ENCODE measurements at places on chromosomes 2 and 18.

DNA sequence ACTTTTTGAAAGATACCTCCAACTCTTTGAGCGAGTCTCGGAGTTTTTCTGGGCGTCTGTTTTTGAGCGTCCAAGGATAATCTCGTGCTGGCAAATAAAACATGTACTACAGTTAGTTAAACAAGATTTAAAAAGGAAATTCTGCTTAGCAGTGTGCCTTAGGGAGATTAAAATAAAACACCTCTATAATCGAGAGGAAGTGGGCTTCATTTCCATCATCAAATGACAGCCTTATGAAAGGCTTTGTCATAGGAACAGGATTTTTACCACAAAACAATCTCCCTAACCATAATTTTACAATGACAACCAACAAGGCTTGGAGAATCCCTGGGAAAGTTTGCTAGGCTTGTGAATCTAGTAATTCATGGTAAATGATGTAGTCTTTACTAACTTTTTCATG is 103.4 kb downstream of the WDPCP start:
- DNase-seq: no peak

DNA sequence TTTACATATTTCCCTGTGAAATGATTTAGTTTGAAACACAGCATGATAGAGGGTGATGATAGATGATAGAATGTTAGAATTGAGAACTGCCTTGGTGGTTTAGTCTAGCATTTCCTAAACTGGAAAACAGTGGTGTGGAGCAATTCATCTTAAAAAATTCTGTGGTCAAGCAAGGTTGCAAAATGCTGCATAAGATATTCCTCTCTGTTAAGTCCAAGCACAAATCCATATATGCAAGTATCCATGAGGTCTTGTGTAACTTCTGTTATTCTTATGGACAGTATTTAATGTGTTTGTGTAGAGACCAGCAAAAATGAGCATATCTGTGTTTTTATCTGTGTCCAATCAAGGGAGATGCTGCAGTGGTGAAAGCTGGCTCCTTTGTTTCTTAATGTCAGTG is 30.0 kb downstream of the CPS1 start:
- DNase-seq: no peak

DNA sequence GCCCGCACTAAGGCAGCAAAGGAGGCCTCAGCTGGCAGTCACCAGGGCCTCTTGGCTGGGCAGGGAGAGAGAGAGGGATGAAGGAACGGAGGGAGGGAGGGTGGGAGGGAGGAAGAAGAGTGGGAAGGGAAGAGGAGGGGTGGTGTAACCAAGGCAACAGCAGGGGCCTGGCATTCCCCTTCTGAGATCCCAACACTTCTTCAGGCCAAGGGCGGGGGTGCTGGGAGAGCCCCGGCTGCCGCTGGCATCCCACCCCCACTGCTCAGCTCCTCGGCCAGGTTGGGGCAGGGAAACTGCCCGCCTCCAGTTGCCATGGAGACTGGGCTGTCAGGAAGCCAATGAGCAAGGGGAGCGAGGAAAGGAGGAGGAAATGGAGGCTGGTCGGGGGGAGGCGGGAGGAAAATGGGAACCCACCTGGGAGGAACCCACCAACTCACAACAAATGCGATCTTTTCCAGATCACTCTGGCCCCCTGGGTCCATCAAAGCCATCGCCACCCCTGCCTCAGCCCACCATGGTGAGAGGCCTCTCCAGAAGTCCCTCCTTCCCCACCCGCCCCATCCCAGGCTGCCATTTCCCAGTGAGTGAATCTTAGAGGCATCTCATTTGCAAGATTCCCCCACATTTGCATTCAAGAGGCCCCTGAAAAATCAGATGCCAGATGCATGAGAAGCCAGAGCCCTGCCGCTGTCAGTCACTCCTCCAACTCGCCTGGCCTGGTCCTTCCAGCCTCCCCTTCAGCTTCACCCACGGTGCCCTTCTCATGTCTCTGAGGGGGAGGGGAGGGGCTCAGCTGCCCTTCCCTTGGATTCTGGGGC is 12.4 kb downstream of the SH2D6 start:
- no peak for DNase-seq

- no peak for DNase-seq
Measured at GRCh38 chr18:3305933-3306332, 44.0 kb downstream of the MYL12B start.

DNA sequence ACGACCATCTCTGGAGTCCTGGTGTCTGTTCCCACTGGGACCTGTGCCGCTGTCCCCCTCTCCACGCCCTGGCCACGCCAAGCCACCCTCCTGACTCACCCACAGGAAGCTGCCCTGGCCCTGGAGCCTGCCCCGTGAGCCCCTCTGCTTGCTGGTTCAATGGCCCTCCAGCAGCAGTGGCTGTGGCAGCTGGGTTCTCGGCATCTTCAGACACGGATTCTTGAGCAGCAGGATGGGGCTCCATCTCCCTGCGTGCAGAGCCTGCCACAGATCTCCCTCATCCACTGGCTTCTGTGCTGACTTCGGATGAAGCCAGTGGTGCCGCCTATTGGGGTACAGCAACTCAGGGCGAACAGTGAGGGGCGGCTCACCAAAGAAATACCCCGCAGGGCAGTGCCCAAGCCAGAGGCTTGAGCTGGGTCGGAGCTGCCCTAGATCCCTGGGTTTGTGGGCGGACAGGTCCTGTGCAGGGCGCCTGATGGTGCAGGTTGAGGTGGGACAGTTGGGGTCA is 14.0 kb downstream of the CAPN10 start:
- DNase-seq: no peak

- DNase-seq: no peak
Measured at GRCh38 chr2:195600778-195601177, 56.2 kb upstream of the SLC39A10 start.

DNA sequence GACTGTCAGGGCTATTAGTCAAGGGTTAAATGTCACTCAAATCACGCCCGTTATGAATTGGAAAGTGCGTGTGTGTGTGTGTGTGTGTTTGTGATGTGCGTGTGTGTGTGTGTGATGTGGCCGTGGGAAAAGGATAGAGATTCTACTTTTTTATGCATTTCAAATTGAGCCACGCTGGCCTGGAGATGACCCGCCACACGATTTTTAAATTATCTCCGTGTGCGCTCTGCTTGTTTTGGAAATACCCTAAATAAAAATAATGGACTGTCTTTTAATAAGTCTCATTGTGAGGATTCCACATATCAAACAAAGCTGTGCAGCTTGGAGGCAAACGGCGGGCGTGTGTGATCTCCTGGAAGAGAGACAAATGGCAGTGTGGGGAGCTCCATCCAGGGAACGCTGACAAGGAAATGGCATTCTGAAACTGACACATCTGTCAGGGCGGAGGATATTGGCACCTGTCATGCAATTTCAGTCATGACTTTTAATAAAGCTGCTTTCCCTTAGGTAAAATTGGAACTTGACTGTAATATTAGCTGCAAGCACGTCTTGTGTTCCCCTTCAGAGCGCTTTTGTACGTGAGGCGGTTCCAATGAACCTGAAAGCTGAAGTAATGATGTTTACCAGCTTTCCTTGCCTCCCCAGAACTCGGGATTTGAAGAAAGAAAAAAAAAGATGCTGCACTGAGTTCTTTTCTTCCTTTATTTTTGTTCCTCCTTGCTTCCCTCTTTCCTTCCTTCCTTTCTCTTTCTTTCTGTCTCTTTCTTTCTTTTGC is 381.8 kb upstream of the SMIM21 start:
- DNase-seq: no peak

- no peak for DNase-seq
Measured at GRCh38 chr2:166499281-166499680, 5.2 kb upstream of the SCN7A start.

DNA sequence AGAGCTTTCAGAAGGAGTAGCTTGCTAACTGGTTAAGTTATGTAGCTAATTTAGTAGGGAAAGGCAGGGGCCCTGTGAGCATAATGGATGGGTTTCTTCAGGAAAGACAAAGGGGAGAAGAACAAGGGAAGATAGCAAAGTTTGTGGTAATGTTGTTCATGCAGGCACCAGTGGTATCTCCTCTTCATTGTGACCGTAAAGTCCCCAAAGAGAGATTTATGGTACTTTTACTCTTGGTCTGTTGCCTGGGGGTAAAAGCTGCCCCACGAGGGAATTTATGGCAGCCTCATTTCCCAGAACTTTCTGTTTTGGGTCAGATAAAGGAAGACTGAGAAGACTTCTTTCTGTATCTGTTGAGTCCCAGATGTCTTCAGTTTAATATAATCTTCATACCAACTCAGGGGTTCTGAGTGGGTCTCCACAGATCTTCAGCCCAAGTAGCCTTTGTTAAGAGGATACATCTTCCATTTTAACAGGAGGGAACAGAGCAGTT is 27.5 kb downstream of the MALT1 start:
- DNase-seq: no peak

DNA sequence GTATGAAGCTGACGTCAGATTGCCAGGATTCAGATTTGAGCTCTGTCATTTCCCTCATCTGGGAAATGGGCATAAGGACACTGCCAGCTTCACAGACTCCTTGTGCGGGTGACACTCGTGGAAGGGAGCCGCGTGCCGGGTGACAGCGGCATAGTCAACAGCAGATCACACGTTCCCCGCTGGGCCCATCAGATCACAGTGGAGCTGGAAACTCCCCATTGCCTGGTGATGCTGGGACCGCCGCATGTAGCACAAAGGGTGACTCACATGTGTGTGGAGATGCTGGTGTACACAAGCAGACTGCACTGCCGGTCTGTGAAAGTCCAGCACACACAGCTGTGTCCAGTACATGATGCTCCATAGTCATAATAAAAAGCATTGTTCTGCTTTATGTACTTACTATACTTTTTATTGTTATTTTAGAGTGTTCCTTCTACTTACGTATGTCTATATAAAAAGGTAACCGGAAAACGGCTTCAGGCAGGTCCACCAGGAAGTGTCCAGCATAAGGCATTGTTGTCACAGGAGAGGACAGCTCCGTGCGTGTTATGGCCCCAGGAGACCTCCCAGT is 31.8 kb downstream of the SALL3 start:
- no peak for DNase-seq

DNA sequence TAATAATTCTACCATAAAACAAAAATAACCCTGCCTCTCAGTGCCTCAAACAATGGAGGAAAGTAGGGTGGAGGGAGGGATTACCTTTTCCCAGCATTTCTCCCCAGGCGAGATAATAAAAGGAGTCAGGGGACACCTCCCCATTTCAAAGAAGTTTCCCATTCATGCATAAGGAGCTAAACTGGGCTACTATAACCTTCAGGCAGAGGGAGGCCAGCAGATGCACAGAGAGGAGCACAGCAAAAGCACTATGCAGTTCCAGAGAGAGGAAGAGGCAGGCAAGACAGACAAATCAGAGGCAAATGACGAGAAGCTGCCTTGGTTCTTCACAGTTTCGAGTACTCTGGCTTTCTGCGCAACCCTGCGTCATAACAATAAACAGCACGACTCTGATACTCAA is 17.4 kb downstream of the CFAP210 start:
- DNase-seq: no peak

DNA sequence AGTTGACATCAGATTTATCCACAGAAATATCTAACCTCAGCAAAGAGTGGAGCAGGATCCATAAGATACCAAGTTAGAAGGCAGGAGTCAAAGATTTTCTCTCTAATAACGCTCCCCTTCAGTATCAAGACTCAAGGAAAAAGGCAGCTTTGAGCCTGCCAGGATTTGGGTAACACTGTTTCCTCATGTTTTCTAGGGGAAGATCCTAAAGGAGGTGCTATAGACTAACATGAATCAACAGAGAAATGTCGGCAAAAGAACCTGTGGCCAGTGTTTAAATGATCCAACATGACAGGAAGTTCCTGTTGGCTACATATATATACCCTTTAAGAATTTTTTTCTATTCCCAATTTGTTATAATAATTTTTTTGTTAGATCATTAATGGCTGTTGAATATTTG is 402.3 kb downstream of the TGIF1 start:
- DNase-seq: no peak

DNA sequence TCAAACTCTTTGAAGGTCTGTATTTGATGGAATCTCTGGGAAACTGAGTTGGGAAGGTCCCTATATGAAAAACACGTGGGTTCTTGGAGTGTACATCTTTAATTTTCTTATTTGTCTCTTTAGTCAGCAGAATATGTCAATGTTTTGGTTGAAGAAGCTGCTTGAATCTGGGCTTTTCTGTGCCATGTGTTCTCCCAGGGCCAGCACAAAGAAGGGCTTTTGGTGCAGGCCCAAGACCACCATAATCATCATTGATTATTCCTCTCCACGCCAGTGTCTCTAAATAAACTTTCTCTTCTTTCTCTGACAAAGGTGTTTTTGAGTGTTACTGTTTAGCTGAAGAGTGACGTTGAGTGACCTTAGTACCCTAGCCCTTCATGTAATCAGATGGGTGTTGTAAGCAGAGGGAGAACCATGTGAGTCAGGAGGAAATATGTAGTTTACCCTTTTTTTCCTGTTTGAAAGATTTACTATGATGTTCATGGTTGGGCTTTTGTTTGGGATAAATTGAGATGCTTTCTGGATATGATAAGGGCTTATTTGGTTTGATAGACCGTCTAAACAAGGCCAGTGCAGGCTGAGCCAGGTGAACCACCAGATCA is 11.6 kb upstream of the TNP1 start:
- DNase-seq: no peak

DNA sequence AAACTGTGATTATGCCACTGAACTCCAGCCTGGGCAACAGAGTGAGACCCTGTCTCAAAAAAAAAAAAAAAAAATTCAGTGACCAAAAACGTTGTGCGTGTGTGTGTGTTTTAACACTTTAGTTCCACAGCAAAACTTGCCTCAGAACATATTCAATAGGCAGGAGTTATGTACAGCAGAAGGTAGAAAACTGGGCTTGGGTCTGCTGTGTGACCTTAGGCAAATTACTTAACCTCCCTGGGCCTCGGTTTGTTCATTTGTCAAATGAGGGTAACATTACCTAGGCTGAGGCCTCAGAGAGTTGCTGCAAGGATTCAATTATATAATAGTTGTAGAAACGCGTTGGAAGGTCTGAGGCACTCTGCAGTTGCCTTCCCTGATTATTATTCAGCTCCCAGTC is 10.3 kb upstream of the SCG2 start:
- DNase-seq: no peak

DNA sequence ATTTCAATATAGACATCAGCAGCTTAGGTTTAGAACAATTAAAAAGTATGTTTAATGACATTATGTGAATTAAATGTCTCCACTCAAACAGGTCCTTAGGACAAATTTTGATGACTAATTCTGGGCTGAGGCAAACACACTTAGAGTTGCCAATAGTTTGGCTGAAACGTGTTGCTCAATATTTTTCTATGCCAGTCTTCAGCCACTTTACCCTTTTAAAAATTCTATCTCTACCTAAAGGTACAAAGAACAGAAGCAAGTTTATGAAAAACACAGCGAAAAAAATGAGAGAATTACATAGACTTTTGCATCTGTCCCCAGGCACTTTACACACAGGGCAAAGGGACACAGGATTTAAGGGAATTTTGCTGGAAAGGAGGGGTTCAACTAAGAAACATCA is 4.5 kb downstream of the IDH1 start:
- no peak for DNase-seq

GRCh38 chr2:121255358-121255757 is 29.6 kb downstream of the TFCP2L1 start:
- DNase-seq: no peak

DNA sequence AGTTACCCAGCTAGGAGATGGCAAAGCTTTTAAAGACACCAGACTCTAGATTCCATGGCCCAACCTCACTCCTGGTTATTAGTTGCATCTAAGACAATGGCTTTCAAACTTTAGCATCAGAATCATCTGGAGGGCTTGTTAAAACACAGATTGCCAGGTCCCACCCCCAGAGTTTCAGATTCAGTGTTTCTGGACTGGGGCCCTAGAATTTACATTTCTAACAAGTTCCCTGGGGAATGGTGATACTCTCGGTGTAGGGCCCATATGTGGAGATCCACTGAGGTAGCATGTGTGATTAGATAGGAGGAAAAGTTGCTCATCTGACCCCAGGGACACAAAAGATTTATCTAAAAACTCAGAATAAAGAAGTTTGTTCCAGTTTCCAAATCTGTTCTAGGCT is 14.5 kb upstream of the TTR start:
- DNase-seq: no peak
